ENCODE measurements at places on chromosomes 6 and 20.

DNA sequence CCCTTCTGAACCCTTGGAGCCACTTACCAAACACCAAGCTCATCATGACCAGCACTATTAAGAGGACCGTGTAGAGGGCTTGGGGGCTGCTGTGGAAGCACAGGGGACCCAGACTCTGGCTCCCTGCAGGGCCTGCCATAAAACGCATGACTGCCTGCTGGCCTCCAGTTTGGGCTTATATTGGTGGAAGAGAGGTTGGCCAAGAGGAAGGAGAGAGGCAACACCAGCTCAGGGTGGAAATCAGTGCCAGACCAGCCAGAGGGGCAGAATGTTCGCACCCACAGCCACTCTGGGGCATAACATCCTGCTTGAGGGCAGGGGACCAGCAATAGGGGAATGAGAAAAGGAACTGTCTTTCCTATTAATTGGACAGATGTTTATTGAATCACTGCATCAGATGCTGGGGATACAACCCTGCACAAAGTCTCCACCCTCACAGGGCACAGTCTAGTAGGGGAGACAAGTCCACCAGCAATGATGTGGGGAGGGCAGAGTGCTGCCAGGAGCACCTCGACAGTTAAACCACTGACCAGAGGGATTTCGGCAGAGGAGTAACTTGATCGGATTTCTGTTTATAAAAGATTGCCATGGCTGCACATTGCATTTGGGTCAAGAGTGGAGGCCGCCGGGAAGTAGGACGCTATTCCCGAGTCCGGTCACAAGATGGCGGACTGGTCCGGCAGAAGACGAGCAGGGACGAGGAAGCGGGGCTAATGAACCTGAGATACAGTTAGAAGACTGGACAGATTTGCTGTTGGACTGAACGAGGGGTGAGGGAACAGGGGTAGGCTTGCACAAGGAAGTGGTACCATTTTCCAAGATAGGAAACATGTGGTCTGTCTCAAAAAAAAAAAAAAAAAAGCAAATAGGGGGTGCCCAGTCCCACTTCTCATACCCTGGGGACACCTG, at the start of gene LY6G5C:
TSS of gene LY6G5C (minus strand) at position 842 of the 909 bp plus-strand sequence. CDS start at position 148, 694 bp downstream.
- peak; percentile 84 for DNase-seq

DNA sequence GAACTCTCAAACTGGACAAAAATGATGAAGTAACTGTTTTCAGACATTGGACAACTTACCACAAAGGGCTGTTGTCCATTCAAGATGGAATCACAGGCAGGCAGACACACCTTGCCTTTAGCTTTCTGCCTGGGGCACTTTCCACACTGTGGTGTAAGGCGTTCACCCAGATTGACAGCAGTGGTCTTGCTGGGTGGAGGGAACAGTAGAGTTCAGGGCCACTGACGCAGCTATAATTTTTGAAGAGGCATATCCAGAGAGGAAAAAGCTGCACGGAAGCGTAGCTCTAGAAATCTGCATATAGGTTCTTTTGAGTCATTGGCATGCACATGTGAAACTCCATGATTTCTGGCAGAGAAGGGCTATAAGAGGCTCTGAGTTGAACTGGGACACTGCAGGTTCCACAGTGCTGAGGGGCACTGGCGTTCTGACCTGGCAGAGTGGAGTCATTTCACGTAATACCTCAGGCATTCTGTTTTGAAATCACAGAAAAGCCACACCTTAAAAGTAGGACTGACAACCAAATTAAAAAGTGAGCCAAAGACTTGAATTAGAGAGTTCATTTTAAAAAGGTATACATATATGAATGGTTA, 105.0 kb upstream of the EDN1 start:
- no peak for DNase-seq

- DNase-seq: no peak
Measured at GRCh38 chr6:157997893-157998608, 16.4 kb downstream of the SYNJ2 start.

DNA sequence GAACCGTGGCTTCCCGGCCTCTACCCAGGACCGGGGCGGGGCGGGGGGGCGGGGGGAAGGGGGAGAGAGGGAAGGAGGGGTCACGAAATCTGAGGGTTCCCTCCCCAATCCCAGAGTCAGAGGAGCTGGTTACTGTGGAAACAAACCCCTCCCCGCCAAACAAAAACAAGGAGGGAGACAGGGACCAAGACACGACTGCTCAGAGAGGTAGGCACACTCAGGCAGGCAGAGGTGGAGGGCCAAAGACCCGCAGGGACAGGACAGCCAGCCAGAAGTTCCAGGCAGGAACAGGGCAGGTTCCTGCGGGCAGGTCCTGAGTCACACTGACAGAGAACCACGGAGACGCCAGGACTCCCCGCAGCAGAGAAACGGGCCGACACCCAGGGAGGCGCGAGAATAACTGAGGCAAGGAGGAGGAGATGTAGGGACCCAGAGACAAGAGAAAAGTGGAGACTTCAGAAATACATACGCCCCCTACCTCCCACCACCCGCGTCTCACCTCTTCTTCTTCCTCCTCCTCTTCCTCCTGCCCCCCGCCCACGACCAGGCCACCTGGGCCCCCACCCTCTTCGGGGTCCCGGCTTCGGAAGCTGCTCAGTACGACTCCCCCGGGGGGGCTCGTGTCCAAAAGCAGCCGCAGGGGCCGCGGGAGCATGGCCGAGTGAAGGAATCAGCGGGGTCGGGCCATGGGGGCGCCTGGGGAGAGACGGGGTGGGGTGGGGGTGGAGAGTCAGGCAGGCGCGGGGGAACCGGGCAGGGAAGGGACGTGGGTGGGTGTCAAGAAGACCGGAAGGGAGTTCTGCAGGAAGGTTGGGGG, 578 bp downstream of the RGL2 start:
- DNase-seq: peak; percentile 93

DNA sequence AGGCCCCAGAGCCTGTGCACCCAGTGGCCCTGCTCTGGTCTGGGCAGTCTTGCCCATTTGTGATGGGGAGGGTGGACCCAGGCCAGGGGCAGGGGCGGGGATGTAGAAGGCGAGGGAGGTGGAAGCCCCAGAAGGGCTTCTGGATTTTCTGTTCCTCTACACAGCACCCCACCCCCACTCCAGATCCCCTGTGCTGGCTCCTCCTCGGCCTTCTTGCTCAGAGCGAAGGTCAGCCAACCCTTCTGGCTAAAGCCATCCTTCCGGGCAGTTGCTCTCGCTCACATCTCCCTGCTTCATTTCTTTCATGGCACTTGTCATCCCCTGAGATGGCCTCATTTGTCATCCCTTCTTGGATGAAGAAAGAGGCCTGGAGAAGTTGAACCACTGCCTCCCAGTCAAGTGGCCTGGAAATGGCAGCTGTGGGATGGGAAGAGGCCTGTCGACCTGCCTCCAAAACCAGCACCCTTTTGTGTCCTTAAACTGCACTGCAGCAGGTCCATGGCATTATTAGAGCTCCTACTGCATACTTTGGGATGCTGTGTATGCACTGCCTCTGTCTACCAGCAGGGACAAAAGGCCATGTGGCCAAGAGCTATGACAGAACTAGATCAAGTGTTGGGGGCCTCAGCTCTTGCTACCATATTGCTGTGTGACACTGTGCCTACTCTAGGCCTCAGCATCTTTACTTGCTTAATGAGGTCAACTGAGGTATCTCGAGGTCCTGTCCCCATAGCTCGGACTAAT, 19.9 kb downstream of the PEDS1 start:
- no peak for DNase-seq

GRCh38 chr6:18577491-18577890, 190.3 kb downstream of the RNF144B start:
- DNase-seq: no peak

GRCh38 chr20:11041396-11041795, 367.6 kb upstream of the JAG1 start:
- peak; percentile 57 for DNase-seq

DNA sequence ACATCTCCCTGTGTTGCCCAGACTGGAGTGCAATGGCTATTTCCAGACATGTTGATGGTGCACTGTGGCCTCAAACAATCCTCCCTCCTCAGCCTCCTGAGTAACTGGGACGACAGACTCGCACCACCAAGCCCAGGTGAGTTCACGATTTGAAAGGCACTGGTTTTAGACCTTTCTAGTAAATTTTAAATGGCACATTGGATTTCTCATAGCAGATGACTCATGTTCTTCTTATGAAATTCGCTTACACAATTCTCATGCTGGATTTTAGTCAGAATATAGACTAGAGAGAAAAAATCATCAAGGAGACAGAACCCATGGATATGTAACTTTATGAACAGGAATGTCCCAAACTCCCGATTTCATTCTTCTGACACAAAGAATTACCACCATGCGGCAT, 18.1 kb upstream of the PXDC1 start:
- DNase-seq: peak; percentile 52

- no peak for DNase-seq
Measured at GRCh38 chr20:10428008-10428407, 6.0 kb downstream of the MKKS start.

DNA sequence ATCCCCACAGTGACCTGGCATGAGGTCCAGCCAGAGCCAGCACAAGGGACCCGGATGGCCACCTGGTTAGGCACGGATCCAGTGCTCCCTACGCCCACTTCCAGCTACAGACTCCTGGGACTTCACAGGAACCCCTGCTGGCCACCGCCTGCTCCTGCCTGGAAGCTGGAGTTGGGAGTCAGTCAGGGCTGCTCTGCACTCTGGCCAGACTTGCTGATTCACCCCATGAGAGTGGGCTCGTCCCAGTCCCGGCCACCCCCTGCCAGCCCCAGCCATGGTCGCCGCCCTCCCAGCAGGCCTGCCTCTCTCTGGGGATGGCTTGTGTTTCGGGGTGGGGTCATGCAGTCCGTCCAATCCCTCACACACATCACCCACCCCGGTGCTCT, 125.8 kb downstream of the DLL1 start:
- DNase-seq: no peak

DNA sequence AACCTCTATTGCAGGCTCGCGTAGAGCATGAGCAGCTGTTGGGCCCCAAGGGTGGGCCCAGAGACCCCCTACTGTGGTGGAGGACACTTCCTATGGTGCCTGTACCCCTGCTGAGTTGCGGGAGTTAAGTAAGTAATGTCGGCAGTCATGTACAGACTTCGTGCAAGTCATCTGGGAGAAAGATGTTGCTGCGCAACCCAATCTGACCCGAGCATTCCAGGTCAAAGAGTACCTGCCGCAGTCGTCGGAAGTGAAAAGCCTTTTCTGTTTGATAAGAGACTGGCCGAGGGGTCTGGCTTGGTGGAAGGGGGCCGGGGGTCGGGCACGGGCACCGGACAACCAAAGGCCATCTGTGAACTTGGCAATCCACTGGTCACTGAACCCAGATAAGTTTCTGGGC, 44.3 kb downstream of the OR2B6 start:
- no peak for DNase-seq

DNA sequence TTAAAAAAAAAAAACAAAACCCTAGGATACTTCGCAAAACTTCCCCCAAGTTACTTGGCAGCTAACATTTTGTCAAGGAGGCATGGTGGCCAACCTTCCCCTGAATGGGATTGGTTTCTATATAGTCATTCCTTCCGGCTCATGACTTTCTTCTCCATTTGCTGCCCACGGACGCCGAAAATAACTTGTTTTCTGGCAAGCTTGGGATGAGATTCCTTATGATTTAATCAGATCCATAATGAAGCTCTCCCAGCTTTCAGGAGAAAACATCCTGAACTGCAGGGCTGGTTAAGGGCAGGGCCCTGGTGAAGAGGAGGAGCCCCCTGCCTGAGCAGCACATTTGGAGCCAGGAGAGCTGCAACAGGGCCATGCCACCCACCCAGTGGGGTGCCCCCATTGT, 49.9 kb downstream of the PPP1R16B start:
- DNase-seq: no peak

GRCh38 chr6:111585241-111585973, 20.3 kb downstream of the TRAF3IP2 start:
- DNase-seq: no peak

DNA sequence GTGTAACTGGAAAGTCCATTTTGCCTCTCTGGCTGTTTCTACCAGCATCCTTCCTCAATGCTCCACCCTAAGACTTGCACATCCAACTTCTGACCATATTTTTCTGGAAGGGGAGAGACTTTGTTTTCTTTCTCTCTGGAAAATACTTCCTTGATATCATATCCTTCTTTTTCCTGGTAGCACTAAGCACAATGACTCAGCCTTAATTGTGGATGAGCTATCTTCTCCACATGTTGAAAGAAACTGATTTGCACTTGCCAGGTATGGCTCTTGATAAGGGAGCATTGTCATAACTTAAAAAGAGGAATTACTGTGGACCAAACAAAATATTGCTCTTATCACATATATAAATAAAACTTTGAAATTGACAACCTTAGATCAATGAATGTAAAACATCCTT, 30.1 kb upstream of the IBTK start:
- DNase-seq: no peak

DNA sequence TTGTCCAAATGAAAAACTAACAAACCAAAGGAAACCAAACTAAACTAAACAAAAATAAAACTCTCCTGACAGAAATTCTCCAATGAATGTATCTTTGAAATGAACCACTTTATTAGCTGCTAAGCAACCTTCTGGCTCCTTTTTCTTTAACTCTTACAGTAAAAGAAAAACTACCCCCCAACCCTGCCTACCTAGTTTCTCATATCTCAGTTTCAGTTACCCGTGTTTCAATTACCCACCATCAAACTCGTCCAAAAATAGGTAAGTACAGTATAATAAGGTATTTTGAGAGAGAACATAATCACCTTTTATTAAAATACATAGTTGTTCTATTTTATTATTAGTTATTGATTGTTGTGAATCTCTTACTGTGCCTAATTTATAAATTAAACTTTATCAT, 177.4 kb upstream of the THEMIS start:
- DNase-seq: no peak

DNA sequence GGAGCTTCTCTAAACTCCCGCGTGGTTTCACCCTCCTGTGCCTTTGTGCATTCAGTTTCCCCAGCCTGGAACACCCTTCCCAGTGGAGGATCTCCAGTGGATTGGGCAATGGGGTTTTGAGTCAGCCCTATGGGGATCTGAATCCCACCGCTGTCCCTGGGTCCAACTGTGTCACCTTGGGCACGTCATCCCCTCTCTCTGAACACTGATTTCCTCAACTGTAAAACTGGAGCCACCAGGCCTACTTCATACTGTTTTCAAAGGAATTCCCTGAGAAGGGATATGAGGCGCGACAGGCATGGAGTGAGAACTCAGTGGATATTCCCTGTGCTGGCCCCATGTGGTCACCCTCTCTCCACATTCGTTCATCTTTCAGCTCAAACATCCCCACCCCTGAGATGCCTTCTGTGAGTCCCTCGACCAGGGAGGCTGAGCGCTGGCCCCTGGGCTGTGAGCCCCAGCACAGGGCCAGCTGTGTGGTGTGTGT, 25.7 kb downstream of the MAFB start:
- DNase-seq: no peak

GRCh38 chr6:155088856-155089255, 93.7 kb downstream of the TIAM2 start:
- DNase-seq: no peak

Measured in RWPE1 (cell line).